ENCODE measurements at places on chromosomes 1 and 21.

- DNase-seq = no peak
Observed at GRCh38 chr1:183838221-183838620, 33.3 kb downstream of the RGL1 start.

DNA sequence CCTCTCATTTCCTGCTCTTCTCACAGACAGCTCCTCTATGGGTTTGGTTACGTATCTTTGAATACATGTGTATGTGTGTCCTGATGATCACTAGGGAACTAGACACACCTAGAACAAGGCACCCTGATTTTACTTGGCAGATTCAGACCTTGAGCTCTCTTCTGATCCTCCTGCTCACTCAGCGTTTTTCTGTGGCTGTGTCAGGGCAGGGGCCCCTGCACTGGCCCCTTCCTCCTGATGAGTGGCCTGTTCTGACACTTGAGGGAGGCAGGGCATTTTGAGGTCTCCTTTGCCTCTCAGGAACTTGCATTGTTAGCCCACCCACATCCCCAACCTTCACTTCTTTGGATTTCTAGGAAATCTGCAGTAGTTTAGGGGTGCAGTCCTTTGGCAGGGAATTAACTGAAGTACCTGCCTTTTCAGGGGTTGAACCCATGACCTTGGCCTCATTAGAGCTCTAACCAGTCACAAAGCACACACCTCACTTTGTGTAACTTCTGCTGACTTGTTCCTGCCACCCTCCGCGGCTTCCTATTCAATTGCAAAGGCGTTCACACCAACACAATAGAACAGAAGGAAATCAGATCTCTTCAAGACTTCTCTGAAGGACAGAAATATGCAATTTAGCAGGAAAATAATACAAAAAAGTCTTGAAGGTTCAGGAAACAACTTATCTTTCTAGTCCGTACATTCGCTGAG, 8.8 kb downstream of the SMYD2 start:
- no peak for DNase-seq

GRCh38 chr1:238647877-238648276, 738.5 kb upstream of the CHRM3 start:
- DNase-seq = no peak

- DNase-seq = no peak
Observed at GRCh38 chr1:228176024-228176395, 10.4 kb downstream of the IBA57 start.

GRCh38 chr1:31239653-31240241, at the start of gene NKAIN1:
Gene NKAIN1, minus strand, starts transcription at chr1:31239887. Its CDS starts 340 bp downstream, at chr1:31239547.
- no peak for DNase-seq

- no peak for DNase-seq
Observed at GRCh38 chr1:119285482-119285881, 83.1 kb upstream of the HAO2 start.

- DNase-seq = no peak
Observed at GRCh38 chr21:45836694-45837670, 144.6 kb upstream of the COL6A1 start.

- peak; percentile 12 for DNase-seq
Observed at GRCh38 chr1:59570524-59570923, 244.2 kb upstream of the HOOK1 start.

DNA sequence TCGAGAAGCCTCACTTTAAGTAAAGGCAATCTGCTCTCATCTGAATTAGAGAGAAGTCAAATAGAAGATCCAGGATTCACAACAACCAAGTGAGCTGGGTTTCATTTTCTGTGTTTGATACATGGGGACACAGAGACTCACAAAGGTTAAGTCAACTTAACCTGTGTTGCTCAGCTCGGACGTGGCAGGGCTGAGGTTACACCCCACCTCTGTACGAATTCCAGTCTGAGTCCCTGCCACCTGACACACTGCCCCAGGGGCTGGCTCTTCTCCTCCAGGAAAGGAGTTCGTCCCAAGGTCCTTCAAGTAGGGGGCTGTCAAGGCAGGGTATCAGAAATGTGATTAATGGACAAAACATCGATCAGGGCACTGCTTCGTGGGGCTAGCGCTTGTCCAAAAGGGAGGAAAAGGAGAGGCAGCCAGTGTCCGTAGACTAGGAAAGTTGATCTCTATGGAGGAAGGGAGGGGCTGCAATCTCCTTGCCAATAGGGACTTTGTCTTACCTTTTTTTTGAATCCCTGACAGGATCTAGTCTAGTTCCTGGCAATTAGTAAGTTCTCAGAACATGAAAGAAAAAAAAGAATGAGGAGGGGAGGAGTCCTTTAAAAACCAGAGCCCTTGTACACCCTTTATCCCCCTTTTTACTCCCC, 116.4 kb downstream of the CNIH3 start:
- no peak for DNase-seq

- DNase-seq = no peak
Observed at GRCh38 chr1:6126521-6127067, 53.5 kb downstream of the CHD5 start.

DNA sequence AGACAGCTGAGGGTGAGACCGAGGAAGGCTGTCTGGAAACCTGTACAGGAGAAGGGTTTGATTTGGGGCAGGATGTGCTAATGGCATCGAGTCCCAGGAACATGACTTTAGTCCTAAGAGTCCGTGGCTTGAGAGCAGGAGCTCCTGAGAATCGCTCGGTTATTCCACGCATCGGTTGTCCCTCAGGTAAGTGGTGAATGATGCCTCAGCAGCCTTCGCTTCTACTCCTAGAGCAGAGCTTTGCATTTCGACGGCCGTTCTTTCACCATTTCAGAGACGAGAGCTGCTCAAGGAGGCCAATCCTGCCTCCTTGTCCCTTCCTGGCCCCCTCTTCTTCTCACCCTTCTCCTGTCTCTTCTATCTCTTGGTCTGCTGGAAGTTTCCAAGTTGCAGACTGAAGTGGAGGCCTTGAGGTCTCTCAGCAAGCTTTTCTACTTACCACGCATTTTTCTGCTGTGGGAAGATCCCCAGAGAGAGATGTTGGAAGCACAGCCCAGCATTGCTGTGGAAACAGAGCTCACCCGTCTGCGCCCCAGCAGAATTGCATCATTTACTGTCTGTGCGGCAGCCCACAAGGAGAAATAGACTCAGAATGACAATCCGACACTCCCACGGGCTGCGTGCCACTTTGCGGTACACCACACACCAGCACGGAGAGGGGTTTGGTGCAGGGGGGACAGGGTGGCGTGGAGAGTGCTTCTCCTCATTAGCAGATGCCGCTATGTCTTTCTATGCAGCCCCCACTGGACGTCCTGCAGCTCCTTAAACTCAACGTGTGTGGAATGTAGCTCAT, 270.7 kb upstream of the C1orf174 start:
- no peak for DNase-seq

DNA sequence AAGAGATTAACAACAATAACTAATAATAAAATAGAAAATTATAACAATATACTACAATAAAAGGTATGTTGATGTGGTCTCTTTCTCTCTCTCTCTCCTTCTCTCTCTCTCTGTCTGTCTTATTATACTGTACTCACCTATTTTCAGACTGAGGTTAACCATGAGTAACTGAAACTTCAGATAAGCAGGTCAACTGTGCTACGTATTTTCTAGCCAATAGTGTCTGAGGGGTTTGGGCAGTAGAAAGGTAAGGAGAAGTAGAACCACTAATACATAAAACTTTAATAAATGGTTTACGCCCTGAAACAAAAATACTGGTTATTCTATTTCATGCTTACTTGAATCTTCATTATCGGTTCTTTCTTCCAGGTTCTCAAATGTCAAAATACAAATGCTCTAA, 71.0 kb upstream of the LRRC53 start:
- no peak for DNase-seq

DNA sequence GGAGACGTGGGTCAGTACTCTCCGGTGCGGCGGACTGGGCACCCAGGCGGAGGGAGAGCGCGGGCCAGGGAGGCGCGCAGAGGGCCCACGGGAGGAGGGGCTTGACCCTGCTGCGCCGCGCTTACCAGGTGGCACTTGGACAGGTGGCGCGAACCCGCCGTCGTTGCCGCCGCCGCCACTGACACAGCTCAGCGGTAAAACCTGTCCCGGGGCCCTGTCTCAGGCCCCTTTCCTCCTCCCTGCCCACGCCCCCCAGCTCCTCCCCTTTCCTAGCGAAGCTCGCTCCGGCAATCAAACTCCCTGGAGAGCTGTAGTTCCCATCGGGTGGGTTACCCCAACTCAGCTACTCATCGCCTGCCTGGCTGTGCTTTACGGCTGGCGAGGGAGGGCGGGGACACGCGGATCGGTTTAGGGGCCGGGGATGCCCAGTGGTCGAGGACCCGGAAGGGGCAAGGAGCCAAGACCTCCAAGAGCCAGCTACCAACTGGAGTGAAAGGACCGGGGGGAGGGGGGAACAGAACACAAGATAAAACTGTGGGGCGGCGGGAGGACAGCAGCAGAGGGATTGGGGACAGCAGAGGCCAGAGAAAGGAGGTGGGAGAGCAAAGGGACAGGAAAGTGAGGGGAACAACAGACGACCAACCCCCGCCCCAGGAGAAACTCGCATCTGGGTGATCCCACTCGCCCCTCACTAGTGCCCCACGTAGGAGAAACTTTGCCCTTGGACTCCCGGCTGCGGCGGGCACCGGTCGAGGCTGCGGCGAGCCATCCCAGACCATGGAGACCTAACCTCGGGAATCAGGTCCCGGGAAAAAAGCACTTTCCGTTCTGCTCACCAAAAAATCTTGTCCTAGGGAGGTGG, 2.9 kb downstream of the GFI1 start:
- peak; percentile 88 for DNase-seq

GRCh38 chr1:82819234-82819633, 1018.5 kb downstream of the ADGRL2 start:
- DNase-seq = no peak

- DNase-seq = peak; percentile 43
Observed at GRCh38 chr21:34949499-34949898, 99.6 kb downstream of the RUNX1 start.

- DNase-seq = no peak
Observed at GRCh38 chr21:37478794-37479193, 112.2 kb downstream of the DYRK1A start.

DNA sequence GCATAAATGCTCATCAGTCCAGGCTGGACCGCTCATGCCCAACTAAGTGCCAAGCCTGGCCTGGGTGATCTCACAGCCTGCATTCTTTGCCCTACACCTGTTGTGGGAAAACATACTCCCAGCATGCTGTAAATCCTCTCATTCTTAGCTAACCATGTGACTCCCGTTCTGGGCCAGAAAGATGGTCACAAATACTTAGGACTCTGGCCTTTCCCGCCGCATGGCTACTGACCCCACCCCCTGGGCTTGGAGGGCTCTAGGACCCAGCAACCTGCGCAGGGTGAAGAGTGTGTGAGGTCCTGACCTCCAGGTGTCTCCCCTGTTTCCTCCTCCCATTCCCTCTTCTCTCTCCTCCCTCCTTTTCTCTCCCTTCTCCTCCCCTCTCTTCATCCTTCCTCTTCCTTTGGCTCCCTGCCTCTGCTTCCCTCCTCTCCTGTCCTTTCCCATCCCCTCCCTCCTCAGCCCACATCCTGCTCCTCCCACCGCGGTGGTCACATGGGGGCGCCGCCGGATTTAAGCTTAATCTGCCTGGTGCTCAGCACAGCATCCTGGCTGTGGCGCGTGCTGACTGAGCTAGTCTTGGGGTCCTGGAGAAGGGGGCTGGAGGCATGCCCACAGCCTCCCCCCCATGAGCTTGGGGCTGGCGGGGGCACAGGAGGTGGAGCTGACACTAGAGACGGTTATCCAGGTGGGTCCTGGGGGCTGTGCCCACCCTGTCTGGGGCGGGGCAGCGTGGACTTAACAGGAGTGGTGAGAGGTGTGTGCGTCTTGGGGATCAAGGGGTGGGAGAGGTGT, at the start of gene CROCC:
TSS of gene CROCC (plus strand) at position 541 of the 795 bp plus-strand sequence. CDS start at position 629, 88 bp downstream.
- DNase-seq = peak; percentile 68

- no peak for DNase-seq
Observed at GRCh38 chr1:211932231-211932932, 101.8 kb upstream of the LPGAT1 start.

DNA sequence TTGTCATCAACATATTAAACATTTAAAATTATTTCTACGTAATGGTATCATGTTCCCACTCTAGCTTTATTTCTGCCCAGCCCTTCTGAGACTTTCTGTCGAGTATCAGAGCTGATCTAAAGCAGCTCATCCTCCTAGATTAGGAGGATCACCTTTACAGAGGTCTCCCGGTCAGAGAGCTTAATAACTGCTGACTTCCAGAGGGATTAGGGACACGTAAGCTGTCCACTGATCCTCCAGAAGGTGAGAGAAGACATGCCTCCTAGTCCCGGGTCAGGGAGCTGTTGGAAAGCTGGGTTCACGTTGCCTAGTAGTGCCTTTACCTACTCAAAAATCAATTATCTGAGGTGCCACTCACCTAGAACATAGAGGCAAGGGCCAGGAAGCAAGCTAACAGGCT, 31.2 kb upstream of the NADK start:
- no peak for DNase-seq

All from activated CD4-positive, alpha-beta T cell treated with anti-CD3 and anti-CD28 coated beads for 48 hours (primary cell).